ENCODE measurements at places on chromosomes 5 and 9. TPM values are rescaled to one million over a fixed set of nuclear protein-coding genes. Genes with fewer than 3 reads are reported as not detected.

DNA sequence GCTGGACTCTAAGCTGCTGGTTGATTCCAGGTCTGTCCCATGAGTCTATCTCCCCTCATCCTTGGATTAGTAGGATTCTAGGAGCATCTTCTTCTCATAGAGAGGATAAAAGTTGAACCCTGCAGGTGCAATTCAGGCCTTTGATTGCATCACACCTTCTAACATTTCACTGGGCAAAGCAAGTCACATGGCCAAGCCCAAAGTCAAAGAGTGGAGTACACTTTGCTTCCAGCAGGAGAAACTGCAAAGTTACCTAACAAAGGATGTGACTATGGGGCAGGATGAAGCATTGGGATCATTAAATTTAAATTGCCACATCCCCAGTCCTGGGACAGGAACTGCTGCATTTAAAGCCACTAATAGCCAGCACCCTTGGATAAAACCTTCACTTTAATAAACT, 51.0 kb upstream of the EGFLAM start:
- no peak for DNase-seq

DNA sequence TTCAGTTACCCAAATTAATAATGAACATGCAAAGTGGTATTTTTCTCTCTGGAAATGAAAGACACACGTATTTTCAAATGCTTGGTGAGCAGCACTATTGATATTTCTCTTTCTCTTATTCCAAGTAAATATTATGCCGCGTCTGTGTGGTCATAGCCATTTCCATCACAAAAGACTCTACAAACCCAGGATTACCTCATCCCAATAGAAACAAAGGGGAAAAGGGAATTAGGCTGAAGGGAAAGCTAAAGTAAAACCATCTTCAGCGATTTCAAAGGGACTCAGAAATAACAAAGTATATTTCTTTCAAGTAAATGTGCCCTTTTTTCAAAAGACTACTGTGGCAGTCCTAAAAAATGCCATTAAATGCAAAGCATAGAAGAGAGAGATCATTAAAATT, 62.0 kb upstream of the FST start:
- DNase-seq = no peak

DNA sequence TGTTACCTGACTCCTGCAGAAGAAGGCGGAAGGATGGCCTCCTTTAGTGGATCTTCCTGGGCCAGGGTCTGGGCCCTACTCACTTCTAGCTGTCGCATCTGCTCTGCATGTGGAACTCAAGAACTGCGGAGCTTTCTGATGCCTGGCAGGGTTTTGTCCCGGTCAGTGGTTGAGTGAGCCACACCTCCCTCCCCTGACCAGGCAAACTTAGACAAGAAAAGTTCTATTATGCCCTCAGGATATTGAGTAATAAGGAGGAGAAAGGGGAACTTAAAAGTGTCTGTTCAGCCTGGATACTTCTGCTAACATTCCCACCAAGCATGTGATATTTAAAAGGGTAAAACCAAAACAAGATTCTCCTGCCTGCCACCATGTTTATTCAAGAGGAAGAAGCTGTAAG, at the start of gene FYB1:
Gene FYB1, minus strand, starts transcription at position 127 of the 400 bp plus-strand sequence. CDS start 16,603 bp downstream, outside the sequence.
- DNase-seq = no peak

- DNase-seq = no peak
Observed at GRCh38 chr5:122273696-122274095, 38.3 kb upstream of the SNCAIP start.

DNA sequence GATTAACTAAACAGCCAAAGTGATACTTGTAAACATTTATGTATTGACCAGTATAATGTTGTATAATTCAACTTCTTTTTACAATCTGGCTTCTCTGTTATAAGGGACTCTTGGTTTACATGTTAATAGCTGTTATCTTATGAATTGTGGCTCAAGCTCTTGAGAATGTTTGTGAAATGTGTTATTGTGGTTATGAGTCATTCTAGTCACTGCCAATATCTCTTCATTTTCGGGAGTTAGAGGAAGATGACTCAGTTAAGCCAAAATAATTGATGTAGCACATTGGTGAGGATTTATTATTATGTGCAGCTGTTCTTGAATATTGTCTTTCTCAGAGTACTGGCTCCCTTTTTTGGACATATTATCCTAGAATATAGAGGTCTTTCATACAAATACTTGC, 655.2 kb upstream of the RIOK2 start:
- no peak for DNase-seq

- DNase-seq = no peak
Observed at GRCh38 chr9:95511616-95511931, 5.2 kb downstream of the PTCH1 start.

GRCh38 chr5:95809414-95809960, 13.0 kb downstream of the GLRX start:
- no peak for DNase-seq

GRCh38 chr9:6495466-6495865, 82.5 kb downstream of the UHRF2 start:
- DNase-seq = no peak

- no peak for DNase-seq
Observed at GRCh38 chr5:149024943-149025342, 37.9 kb downstream of the SH3TC2 start.

GRCh38 chr9:128187361-128187760, 4.0 kb downstream of the CIZ1 start:
- no peak for DNase-seq

- no peak for DNase-seq
Observed at GRCh38 chr9:5557606-5558587, 47.6 kb downstream of the PDCD1LG2 start.

DNA sequence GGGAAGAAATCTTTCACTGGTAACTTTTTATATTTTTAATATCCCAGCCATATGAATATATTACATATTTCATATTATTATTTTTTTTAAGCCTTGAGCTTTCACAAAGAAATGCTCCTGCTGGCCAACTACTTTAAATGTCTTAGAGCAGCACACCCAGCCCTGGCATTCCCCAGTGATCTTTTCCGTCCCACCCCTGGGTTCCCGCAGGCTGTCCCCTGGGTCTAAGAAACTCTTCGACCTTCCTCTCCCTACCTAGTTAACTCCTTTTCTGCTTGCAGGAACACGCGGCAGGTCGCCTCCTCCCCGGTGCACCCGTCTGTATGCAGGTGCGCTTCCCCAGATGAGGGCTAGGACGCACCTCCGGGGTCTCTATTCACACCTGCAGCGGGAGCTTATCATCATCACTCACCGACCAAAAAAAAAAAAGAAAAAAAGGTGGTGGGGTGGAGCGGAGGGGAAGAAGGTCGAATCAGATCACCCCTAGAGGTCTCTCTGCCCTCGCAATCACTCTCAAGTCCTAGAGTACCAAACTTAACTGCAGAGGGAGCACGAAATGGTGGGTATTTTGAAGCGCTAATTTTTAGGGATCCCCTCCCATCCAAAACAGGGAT, 696 bp downstream of the ZFP62 start:
- DNase-seq = no peak

GRCh38 chr9:14866200-14866749, 44.0 kb downstream of the FREM1 start:
- no peak for DNase-seq

- DNase-seq = no peak
Observed at GRCh38 chr5:53179691-53180090, 70.1 kb upstream of the MOCS2 start.

DNA sequence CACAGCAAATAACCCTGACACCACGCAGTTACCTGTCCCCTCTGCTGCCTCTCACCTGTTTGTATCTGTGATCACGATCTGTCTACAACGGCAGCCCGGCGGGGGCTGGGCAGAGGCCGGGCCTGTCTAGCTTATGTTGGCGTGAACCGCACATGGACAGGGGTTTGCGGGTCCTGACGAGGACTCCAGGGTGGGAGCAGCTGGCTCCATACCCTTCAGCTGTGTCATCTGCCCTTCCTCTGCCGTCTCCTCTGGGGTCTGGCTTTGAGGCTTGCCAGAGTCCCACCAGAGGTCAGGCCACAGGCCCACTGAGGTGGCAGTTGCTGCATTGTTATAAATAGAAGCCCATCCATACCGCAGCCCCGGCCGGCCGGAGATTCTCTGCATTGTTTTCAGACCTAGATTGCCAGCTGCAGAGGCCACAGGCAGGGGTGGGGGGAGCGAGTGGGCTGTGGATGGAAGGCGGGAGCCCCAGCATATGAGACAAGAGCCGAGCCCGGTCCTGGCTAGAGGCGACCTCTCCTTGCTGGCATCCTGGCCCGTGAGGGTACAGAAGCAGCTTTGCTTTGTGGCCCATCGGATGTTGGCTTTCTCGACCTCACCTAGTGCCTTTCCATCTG, 37.8 kb downstream of the FAM78A start:
- no peak for DNase-seq

- no peak for DNase-seq
Observed at GRCh38 chr5:153938191-153938842, 100.4 kb downstream of the FAM114A2 start.

- DNase-seq = no peak
Observed at GRCh38 chr5:159801303-159801702, 115.0 kb upstream of the ADRA1B start.

DNA sequence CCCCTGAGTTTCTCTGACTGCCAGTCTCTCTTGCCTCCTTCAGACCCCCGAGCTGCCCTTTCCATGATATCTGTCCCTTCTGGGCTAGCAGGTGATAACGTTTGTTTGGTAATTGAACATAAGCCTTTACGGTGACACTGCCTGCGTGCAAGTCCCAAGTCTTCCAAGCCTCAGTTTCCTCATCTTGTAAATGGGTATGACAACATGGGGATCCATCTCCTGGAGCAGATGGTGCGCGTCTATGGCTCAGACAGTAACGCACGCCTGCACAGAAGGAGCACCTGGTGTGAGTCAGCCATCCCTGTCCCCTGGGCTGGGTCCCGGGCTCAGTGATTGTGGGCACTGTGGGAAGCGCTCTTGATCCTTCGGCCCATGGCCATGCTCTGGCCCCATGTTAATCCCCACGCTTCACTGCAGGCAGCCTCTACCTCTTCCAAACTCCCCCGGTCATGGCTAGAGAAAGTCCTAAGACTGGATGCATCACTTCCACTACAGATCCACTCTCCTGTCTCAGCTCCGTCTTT, 85.8 kb downstream of the DAP start:
- no peak for DNase-seq

- no peak for DNase-seq
Observed at GRCh38 chr9:98612061-98612752, 96.5 kb downstream of the GABBR2 start.

DNA sequence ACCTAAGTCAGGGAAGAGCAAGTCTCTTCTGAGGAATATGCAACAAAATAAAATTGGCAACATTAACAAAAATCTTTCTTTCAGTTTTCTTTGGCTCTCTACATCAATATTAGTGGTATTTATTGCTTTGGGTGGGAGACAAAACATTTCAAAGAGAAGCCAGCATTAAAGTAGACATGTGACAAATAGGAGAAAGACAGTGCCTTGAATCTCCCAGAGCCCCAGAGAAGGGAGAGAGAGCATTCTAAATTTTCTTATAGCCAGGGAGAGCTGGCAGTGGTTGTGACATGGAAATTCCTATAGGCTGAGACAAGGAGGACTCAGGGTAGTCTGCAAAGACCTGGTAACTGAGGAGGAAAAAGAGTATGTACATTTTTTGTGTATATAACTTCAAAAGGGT, 79.4 kb upstream of the NREP start:
- no peak for DNase-seq

DNA sequence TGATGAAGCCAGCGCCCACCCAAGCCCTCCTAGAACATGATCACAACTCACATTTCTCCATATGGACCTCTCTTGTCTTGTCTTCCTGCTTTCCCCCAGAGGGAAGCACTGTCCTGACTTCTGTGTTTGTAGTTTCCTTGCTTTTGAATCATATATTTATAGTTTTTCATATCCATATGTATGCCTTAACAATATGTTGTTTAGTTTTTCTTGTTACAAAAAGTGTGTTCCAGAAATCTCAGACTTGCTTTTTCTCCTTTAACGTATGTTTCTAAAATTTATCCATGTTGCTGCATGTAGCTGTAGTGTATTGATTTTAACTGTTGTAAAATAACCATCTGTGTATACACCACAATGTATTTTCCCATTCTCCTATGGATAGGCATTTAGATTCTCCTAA, 182.0 kb upstream of the SMIM23 start:
- no peak for DNase-seq

GRCh38 chr5:432928-433791, 9.8 kb upstream of the EXOC3 start:
- no peak for DNase-seq

GRCh38 chr9:130779153-130779855, 55.8 kb upstream of the ABL1 start:
- DNase-seq = no peak

DNA sequence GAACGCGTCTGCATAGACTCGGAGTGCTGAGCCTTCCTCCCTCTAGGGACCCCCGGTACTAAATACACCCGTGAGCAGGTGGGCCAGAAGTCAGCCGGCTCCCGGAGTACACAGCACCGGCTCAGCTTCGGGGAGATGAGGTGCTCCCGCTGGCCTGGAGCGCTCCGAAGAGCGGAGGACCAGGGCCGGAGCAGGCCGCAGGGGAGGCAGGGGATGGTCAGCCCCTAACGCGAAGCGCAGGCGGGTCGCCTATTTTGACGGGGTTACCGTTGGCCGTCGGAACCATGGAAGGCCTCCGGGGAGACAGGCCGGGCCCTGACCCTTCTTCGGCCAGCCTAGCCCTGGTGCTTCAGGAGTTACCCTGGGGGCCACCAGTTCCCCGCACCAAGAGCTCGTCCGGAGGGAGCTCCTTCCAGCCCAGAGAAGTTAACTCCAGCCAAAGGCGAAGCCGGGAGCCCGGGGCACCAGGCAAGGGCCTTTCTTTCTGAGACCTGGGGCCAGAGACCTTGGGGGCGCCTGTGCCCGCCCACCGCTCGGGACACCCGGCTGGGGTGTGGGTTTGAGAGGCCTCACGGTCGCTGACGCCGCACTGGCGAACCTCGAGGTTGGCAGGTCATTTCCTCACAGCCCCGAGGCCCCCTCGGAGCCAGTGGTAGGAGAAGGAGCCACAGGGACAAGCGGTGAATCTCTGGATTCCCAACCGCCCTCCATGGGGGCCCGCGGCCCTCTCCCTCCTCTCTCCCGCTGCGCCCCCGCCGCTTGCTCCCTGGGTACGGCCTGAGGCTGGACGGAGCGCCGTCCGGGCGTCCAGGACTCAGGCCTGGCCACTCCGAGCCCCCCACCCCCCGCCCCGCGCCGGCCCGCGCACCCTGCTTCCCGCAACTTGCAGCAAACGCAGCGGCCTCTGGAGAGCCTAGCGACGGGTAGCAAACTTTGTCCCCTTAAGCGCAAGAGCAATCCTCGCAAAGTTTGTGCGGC, 3.4 kb upstream of the IRX4 start:
- DNase-seq = no peak

ENTPD8 gene
- total RNA-seq = not detected

PSMB7 gene
- total RNA-seq = 129 TPM

APC gene
- total RNA-seq = 273 TPM

PCDHGA6 gene
- total RNA-seq = 9.3 TPM

GPX3 gene
- total RNA-seq = 57.8 TPM

CDKN2B-AS1 gene
- 1.4 TPM for total RNA-seq

PCA3 gene
- 0.97 TPM for total RNA-seq

NINJ1 gene
- total RNA-seq = 31.5 TPM

TMEM252 gene
- not detected for total RNA-seq

ELAVL2 gene
- 129 TPM for total RNA-seq

SPATA31E1 gene
- not detected for total RNA-seq

GARIN3 gene
- not detected for total RNA-seq

C6 gene
- total RNA-seq = not detected

ANKRD34B gene
- 0.17 TPM for total RNA-seq
